ENCODE measurements at places on chromosomes 11 and 22.

DNA sequence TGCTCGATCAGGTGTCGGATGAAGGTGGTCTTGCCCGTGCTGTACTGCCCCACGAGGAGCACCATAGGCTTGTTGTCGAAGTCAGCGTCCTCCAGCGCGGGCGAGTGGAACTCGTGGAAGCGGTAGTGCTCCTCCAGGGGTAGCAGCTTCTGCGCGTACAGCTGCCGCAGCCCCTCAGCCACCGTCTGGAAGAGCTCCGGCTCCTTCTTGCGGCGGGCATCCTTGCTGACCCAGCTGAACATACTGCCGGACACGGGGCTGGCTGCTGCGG lies 263 bp downstream of the EHD1 start:
- DNase-seq, result no peak

DNA sequence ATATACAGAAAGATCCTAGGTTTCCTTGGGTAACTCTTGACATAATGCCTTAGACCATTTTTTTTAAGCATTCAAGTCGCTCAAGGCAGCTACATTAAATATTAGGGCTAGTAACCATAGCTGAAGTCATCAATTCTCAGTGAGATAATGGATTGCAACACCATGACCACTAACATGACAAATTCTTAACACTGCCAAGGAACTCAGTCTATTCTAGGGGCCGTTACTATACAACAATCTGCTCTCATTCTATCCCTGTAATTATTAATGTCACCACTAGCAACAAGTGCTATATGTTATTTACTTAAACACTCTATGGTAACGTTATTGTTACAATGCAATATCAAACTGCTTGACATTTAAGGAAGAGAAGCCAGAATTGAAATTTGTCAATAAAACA lies 3.2 kb upstream of the STK33 start:
- DNase-seq, result no peak

GRCh38 chr11:125401746-125402145 lies 94.3 kb downstream of the FEZ1 start:
- no peak for DNase-seq

- DNase-seq, result no peak
Observed at GRCh38 chr11:75406338-75406777, 7.0 kb downstream of the RPS3 start.

DNA sequence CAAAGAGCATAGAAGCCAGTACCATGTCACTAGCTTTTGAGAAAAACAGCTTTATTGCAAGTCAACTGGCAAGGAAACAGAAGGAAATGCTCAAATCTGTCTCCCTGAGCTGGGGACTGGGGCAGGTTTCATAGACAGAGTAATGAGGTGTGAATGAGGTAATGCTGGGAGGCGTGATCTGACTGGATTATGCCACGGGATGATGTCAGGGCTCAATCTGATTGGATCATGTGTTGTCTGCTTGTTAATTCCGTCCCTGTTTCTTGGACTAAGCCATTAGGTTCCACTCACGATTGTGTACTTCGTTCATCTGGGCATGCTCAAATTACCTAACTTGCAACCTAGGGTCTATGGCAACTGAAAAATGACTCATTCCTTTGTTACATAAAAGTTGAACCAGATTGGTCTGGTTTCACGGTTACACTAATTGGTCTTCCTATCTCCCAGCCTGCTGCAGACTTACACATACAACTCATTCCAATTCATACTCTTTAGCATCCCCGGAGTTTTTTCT lies 20.2 kb upstream of the OR10A5 start:
- no peak for DNase-seq

DNA sequence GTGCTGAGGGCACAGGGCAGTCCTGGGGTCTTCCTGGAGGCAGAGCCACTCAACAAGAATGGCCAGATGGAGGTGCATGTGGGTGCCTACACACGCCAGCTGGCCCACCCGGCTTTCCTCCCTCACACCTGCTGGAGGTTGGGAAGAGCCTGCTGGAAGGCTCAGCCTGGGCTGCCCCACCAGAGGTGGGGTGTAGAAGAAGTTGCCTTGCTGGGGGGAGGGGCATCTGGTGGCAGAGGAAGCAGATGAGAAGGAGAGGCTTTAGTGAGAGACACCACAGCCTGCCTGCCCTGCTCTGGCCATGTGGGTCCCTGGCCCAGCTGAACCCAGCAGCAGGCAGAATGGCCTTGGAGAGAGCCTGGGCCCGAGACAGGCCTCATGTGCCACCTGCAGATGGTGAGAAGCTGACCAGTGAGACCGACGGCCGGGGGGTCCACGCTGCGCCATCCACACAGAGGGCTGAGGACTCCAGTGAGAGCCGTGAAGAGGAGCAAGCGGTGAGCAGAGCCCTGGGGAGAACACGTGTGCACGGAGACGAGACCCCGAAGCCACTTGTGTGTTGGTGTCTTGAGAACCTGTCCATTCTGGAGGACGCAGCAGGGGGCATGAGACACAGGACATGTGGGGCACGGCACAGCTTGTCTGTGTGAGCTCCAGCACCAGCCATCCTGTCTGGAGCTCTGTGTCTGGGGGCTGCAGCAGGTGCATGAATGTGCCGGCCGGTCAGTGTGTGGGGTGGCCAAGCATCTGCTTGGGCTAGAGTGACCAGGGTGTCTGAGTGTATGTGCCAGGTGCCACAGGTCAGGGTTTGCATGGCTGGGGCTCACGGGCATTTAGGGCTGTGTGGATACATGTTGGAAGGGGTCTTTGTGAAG lies 2.7 kb downstream of the B4GALNT4 start:
- no peak for DNase-seq

GRCh38 chr11:107594736-107595135 lies 3.8 kb downstream of the ELMOD1 start:
- DNase-seq, result no peak

DNA sequence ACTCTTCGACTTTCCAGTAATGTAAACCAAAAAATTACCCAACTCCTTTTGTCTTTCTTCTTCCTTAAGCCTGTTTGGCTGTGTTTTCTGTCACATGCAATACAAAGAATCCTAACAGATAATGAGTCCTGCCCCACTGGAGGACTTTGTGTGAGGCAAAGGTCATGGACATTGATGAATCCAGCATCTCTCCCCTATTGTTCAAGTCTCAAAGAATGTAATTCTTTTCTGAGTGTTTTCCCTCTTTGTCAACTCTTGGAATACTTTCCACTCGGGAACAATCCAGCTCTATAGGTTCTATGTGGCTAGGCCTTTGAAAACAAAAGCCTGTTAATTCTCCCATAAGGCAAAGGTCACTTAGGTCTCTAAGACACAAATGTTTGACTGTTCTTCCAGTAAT lies 100.7 kb downstream of the FAR1 start:
- DNase-seq, result no peak

GRCh38 chr11:45671246-45672171 lies 6.1 kb upstream of the CHST1 start:
- DNase-seq, result no peak

DNA sequence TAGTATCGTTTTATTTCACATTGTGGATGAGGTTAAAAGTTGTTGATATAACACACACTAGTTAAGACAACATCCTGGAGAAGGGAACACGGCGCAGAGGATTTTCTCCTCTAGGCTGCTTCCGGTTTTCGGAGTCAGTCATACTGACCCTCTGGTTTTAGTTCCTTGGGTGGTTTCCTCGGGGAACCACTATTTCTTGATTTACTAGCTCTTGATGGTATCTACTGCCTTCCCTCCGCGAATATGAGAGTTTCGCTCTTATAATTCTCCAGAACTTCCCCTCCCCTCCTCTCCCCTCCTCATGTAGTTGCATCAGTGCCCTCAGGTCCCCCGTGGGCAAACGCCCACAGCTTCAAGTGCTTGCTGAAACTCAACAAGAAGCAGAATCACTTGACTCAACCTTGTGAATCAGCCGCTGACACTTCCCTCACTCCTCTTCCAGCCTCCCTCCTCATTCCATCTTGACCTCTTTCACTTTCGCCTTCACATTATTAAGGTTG lies 15.9 kb upstream of the APOBEC3A start:
- DNase-seq, result peak; percentile 52

GRCh38 chr11:429931-430456 lies 11.8 kb downstream of the ANO9 start:
- no peak for DNase-seq

- DNase-seq, result no peak
Observed at GRCh38 chr11:62427630-62428233, 8.9 kb downstream of the SCGB1A1 start.

GRCh38 chr11:120403966-120404365 lies 67.8 kb downstream of the ARHGEF12 start:
- DNase-seq, result no peak

DNA sequence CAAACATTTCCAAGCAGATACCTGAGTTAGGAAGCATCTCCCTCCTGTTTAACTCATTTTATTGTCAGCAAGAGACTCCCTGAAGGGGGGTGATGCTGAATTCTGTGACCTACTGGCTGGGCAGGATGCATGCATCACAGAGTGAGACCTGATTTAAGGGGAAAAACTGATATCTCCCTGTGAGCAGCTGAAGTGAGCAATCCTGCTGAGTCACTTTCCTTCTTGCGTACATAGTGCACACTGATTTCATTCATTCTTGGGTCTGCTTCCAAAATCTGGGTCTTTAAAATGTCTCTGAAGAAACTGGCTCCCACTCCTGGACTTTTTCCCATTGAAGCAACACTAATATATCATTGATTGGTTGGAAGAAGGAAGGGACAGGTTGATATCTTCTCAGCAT lies 23.3 kb downstream of the P4HA3 start:
- no peak for DNase-seq

- no peak for DNase-seq
Observed at GRCh38 chr22:46023558-46023981, 46.6 kb upstream of the WNT7B start.

GRCh38 chr11:134856056-134856971 lies 444.3 kb upstream of the B3GAT1 start:
- no peak for DNase-seq

DNA sequence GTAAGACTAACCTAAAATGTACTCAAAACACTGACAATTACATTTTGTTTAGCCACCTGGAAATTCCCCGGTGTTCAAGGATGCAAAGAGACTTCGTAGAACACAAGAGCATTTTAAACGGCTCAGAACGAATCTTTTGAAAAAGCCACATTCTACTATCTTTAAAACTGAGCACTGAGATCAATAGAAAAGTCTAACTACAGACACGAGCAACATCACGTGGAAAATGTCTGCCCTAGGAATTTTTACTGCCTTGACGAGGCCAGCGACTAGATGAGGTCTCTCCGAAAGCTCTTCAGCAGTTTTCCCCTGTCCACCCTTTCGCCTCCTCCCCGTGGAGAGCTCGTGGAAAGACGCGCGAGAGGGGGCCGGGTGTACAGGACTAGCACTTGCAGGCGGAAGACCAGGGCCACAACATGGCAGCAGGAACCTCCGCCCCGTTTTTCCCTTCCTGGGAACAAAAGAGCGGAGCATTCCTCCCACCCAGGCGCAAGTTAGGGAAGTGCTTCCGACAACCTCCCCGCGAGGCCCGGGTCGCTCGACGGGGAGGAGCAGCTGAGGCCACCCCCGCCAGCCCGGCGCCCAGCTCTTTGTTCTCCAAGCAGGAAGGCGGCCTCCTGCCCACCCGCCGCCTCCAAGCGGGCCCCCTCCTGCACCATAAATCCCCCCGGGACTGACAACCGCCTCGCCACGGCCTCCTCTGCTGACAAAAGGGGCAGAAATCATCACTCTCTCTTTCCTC lies 1.1 kb downstream of the EIF4G2 start:
- DNase-seq, result no peak

GRCh38 chr22:46062232-46062615 lies 85.3 kb upstream of the WNT7B start:
- no peak for DNase-seq
